H4 (cell line): ENCODE measurements at places on chromosomes 4 and X. TPM values are rescaled to one million over a fixed set of nuclear protein-coding genes. Genes with fewer than 3 reads are reported as not detected.

DNA sequence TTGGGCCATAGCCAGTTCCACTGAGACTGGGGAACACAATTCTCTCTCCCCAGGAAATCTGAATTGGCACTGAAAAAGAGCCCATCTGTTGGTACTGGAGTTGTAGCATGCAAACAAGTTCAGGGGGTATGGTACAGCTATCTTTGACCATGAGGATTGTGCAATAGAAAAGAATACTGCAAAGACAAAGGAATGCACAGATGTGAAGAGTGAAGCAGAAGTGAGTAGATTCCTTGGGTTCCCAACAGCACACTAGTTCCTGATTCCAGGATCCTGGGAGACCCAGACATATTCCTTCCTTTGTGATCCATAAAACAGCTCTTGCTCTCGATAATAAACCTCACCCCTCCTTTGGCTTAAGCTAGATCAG is 43.3 kb upstream of the CTAG2 start:
- no peak for DNase-seq

GRCh38 chr4:22372986-22373385 is 142.9 kb downstream of the ADGRA3 start:
- DNase-seq, result no peak

- peak; percentile 9 for DNase-seq
These were observed 32.4 kb downstream of the SMPX start for GRCh38 chrX:21725496-21725895.

GRCh38 chr4:171710743-171711142 is 102.5 kb upstream of the GALNTL6 start:
- no peak for DNase-seq

GRCh38 chrX:23811656-23812055 is 28.7 kb downstream of the SAT1 start:
- no peak for DNase-seq

DNA sequence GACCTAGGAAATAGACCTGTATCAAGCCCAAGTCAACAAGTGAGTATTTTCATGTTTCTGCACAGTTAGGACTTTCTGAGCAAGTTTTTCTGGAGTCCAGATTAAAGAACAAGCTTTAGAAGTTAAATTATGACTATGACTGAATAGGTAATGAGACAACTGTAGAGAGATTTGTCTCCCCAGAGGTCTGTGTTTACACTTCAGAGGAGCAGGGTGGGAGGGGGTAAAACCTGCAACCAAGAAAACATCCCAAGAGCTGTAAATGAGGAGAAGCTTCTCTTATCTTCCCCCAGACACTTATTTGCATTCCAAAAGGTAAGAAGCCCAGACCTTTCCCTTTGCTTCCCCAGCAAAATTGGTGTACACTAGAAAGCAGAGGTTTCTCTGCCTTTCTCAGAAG is 22.1 kb upstream of the CEP135 start:
- DNase-seq, result no peak

DNA sequence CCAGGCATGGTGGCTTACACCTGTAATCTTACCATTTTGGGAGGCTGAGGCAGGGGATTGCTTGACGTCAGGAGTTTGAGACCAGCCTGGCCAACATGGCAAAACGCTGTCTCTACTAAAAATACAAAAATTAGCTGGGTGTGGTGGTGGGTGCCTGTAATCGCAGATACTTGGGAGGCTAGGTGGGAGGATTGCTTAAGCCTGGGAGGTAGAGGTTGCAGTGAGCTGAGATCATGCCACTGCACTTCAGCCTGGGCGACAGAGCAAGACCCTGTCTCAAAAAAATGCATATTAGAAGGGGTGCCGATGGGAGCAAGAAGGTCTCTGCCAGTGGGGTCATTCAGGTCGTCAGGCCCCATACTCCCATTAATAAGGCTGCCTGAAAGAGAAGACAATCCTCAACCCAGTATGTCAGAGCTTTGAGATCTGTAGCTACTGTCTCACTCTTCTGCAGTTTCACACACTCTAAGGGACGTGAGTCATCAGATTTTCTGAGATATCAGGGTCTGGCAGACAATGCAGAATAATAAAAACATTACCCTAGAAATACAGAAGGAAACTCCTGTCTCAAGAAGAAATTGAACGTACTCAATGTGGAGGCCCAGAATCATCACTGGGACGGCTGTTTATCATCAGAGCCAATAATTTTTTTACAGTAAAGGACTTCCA is 176.7 kb upstream of the FAT1 start:
- DNase-seq, result peak; percentile 42

DNA sequence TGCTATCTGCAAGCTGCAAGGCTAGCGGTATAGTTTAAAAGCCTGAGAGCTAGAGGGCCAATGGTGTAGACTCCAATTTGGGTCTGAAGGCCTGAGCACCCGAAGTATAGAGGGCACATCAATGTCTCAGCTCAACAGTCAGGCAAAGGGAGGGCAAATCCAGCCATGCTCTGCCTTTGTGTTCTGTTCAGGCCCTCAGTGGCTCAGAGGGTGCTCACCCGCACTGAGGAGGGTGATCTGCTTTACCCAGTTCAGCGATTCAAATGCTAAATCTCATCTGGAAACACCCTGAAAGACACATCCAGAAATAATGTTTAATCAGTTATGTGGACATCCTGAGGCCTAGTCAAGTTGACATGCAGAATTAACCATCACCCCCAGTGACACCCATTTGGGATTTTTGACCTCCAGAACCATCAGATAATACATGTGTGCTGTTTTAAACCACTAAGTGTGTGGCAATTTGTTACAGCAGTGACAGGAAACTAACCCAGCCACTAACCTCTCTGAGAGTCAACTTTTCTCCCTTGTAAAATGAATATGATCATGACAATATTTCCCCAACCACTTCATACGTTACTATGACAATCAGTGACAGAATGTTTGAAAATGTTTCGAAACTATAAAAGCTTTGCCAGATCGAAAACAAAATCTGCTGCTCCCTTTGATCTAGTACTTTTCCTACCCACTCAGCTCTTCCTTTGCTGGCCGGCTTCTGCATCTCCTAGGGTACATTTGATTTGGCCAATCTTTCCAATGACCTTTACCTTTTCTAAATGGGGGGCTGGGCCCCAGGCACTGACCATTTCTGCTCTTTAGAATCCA is 8.4 kb upstream of the TBL1X start:
- no peak for DNase-seq

DNA sequence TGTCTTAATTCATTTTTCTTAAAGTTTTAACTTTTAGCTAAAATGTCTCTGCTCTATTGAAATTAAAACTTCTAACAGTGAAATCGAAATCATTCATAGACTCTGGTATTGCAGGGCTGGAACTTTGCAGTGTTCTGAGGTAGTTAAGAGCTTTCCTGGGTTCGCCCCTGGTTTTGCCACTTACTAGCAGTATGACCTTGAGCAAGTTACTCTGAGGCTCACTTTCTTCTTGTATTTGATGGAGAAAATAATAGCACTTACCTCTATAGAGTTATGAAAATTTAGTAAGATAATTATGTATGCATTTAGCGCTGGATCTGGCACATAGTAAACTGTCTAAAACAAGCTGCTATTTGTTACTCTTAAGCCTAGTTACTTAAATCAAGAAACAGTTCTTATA is 1.7 kb downstream of the SLAIN2 start:
- no peak for DNase-seq

- DNase-seq, result no peak
These were observed 17.0 kb upstream of the TMEM33 start for GRCh38 chr4:41918278-41918677.

DNA sequence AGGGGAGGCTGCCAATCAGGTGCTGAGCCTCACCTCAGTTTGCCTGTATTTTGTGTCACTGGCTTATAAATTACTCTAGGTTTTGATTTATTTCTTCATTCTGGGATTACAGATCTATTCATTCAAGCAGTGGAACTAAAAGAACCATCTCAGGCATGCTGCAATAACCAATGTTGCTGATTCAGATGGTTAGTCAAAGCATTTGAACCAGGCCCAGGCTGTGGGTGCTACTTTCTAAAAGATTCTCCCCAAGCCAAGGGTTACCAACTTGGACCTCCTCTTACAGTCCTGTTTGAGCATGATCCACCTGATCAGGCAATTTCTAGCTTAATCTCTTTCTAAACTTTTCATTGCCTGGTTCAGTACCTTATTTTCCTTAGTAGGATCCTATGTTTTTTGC is 67.2 kb downstream of the TMEM131L start:
- no peak for DNase-seq

DNA sequence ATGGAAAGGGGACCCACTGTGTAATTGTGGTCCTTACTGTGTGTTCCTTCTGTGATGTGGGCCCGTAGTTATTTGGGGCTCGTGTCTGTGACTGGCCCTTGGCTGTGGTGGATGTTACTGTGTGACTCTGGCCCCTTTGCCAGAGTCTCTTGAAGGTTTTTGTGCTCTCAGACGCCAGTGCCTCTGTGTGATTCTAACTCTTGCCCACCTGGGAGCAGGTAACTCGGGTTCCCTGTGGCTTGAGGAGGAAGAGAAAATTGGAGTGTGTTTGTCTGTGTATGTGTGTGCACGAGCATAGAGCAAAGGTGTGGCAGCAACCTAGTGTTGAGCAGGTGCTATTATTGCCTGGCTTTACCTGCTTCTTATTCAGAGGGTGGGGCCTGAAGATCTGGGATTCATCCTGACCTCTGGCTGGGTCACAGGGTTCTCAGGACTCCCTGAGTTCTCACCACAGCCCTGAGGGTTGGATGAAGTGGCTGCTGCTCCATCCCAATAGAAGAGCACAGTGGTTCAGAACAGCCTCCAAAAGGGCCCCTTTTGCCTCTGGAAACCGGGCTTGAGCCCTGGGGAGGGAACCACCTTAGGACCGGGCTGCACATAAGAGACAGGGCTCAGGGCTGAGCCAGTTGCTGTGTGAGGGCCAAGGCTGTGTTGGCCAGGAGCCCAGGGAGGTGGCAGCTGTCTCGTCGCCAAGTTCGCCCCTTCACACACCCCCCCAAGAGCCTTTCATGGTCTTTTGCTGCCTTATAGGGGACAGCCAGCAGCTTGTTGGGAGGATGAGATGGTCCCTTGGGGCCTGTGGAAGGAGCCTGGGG is 1.3 kb downstream of the RBM10 start:
- no peak for DNase-seq

- DNase-seq, result no peak
These were observed 20.8 kb downstream of the ARHGEF6 start for GRCh38 chrX:136759968-136760367.

GRCh38 chr4:169626331-169627282 is 6.2 kb downstream of the CLCN3 start:
- no peak for DNase-seq

- no peak for DNase-seq
These were observed 46.6 kb downstream of the CLOCK start for GRCh38 chr4:55500072-55500471.

- peak; percentile 6 for DNase-seq
These were observed 45.1 kb downstream of the JADE3 start for GRCh38 chrX:46957297-46957696.

- no peak for DNase-seq
These were observed 1075.7 kb upstream of the PABPC4L start for GRCh38 chr4:135277068-135277979.

- no peak for DNase-seq
These were observed 22.2 kb upstream of the SULT1E1 start for GRCh38 chr4:69882150-69882549.

GRCh38 chr4:181106398-181106797 is 1136.8 kb upstream of the TENM3 start:
- no peak for DNase-seq

- peak; percentile 72 for DNase-seq
These were observed 60.1 kb downstream of the MXRA5 start for GRCh38 chrX:3286196-3286945.

GRCh38 chr4:122450847-122451246 is 5.7 kb downstream of the IL2 start:
- DNase-seq, result peak; percentile 45

- no peak for DNase-seq
These were observed 178.4 kb upstream of the BMP3 start for GRCh38 chr4:80852061-80852460.

The ARR3 gene
- total RNA-seq, result not detected in 2 replicates

The TGIF2LX gene
- 5.8 and 9.6 TPM in 2 replicates for total RNA-seq

The GPR50 gene
- not detected in 2 replicates for total RNA-seq

The SPANXA2 gene
- 160 and 223 TPM in 2 replicates for total RNA-seq

The SPANXA1 gene
- 17.0 TPM in 1 of 2 replicates, not detected in the other for total RNA-seq

The IGSF1 gene
- total RNA-seq, result 1.9 and 2.0 TPM in 2 replicates

The SMIM43 gene
- not detected in 2 replicates for total RNA-seq

The SLC6A14 gene
- total RNA-seq, result not detected in 2 replicates

The HSFX2 gene
- not detected in 2 replicates for total RNA-seq

The NLGN4X gene
- 3.8 and 5.6 TPM in 2 replicates for total RNA-seq

The ZNF157 gene
- not detected in 2 replicates for total RNA-seq

The AADAT gene
- total RNA-seq, result 2.8 and 5.0 TPM in 2 replicates

The RAB33A gene
- not detected in 2 replicates for total RNA-seq

The MAGEA8 gene
- total RNA-seq, result not detected in 2 replicates

The POU4F2 gene
- total RNA-seq, result not detected in 2 replicates
